NCI-H82 (cell line): ENCODE measurements at places on chromosomes 4 and X.
A peak's percentile ranks its signal among the peaks of the same experiment; 100 is the strongest.

GRCh38 chr4:101862595-101862994, 72.1 kb downstream of the BANK1 start:
- no peak for DNase-seq

GRCh38 chrX:110414679-110415439, 56.2 kb downstream of the RTL9 start:
- no peak for DNase-seq

DNA sequence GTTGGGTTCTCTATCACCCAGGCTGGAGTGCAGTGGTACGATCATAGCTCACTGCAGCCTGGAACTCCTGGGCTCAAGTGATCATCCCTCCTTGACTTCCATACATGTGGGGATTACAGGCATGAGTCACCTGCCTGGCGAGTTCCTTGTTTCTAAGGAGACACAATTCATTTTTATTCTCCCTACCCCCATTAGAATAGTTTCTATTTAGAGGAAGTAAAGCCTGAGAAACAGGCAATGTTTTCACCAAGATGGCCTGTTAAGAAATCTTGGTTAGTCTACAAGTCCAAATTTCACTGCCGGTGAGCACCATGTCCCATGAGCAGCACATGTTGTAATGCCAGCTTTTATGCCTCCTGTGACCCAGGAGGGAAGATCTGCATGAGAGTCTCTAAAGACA, 5.7 kb downstream of the CYBB start:
- no peak for DNase-seq

DNA sequence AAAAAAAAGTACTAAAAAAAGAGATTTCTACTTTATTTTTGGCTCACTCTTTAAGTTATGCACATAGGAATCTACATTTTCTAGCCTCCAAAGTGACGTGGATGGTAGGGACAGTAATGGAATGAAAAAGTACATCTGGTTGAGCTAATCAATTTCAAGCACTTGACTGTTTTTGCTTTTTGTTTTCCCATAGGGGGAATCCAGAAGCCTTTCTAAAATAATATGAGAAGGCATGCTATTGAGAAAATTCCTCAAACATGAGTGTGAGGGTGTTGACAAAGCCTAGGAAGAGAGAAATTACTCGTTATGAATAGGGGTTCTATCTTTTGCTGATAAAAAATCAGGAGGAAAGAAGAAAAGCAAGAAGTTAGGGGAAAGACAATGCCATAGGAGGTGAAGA, 242.5 kb upstream of the PUDP start:
- DNase-seq, result no peak

DNA sequence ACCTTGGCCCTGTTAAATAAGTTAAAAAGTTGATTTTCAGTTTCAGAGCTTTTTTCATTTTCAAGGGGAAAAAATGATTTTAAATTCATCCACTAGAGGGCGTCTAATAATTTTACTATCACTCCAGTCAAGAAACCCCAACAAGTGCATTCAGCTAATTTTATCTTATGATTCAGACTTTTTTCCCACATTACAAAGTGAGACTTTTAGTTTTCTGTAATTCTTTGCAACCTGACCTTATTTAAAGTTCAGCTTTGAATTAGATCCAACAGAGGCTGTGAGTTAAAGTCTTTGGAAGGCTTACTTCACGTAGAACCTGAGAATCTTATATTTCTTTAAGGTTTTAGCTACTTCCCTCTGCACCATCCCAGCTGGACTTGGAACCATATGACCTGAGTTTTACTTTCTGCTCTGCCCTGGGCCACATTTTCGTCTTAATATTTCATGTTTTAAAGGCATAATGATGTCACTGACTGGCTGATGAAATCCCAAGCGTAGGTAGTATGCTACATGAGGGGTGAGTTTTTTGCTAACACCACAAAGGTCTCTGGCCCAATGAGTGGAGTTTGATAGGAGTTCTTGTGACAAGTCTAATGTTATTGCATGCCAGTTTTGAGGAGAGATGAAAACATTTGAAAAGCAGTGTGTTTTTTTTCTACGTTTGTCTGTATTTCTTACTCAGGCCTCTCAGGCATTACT, 7.2 kb downstream of the GNRHR start:
- DNase-seq, result peak; percentile 49

- peak; percentile 98 for DNase-seq
These were observed 37.0 kb downstream of the FNIP2 start for GRCh38 chr4:158805635-158806471.

- DNase-seq, result no peak
These were observed 248.0 kb downstream of the INPP4B start for GRCh38 chr4:142598132-142598531.

- no peak for DNase-seq
These were observed 19.1 kb upstream of the PDS5A start for GRCh38 chr4:39996811-39997210.

GRCh38 chr4:144985531-144985930, 112.5 kb downstream of the ANAPC10 start:
- DNase-seq, result no peak

DNA sequence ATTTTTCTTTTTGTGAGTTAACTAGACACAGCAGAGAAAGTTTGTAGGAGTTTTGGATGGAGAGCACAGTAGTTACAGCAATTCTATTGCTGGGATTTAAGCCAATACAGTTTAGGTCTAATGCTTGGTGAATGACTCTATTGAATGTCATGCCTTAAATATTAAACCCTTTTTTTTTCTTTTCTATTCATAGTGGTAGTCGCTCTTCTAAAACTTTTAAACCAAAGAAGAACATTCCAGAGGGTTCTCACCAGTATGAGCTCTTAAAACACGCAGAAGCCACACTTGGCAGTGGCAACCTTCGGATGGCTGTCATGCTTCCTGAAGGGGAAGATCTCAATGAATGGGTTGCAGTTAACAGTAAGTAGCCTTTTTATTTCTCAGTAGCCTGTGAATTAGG, 34.8 kb upstream of the DCK start:
- DNase-seq, result no peak

DNA sequence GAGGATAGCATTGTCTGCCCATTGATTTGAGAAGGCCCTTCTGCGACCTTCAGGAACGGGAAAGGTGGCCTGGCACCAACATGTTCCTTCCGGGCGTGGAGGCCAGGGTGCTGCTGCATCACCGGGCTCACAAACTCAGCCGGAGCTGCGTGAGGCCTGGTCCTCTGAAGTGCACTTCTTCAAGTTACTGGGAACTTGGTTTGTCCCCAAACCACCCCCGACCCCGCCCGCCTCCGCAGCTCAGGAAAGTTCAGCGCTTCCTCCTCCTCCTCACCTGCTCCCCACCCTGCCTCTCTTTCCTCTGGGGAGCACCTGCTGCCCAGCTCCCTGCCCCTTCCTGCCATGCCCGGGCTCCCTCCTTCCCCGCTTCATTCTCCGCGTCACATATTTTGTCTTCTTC, 116.0 kb upstream of the LRPAP1 start:
- no peak for DNase-seq

- no peak for DNase-seq
These were observed 97.3 kb upstream of the SPRY1 start for GRCh38 chr4:123299212-123299691.

DNA sequence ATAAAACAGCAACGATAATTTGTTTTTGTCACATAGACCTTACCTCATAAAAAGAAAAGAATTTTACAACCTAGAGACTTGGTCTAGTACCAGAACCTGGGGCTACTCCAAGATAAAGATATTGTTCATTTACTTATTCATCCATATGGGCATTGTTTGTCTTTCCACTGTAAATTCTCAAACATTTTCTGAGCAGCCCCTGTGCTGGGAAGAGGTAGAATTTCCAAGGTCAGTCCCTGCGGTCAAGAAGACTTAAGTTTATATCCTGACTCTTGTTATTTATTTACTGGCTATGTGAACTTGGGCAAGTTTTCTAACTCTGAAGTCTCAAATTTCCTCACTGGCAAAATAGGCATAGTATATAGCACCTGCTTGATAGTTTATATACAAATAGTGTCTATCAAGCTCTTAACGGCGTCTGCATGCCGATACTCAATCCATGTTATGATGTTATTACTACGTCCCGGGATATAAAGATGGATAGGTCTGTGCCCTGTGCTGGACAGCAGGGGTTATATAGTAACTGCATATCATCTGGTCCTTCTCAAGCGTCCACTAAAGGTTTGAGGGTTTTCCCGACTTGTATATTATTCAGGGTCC, 222.1 kb upstream of the TAPT1 start:
- no peak for DNase-seq

DNA sequence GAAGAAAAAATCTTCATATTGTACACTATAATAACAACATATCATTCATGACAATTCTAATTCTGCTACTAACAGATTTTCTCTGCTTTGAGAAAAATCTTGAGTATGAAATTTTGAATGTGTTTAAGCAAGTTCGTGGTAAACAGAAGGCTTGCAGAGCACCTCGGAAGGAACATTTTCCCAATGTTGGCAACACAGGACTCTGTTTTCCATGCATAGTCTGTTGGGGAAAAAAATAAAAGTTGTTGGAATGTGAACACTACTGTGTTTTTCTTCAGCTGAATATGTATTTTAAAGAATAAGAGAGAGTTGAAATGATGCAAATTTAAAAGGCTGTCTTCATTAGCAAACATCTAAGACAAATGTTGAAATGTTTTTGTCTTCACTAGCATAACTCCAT, 54.7 kb upstream of the ANXA10 start:
- DNase-seq, result no peak

- DNase-seq, result no peak
These were observed 55.3 kb upstream of the TMPRSS11F start for GRCh38 chr4:68184923-68185322.

DNA sequence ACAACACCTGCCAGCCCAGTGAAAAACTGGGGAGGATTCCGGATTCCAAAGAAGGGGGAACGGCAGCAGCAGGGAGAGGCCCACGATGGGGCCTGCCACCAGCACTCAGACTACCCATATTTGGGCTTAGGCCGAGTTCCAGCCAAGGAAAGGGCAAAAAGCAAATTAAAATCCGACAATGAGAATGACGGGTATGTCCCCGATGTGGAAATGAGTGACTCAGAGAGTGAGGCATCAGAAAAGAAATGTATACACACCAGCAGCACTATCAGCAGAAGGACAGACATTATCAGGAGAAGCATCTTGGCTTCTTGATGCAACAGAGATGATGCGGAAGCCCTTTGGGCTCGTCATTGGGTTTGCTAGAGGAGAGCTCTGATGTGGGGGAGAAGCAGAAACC, 62.4 kb downstream of the JADE1 start:
- no peak for DNase-seq

- DNase-seq, result no peak
These were observed 2.1 kb downstream of the MPC1L start for GRCh38 chrX:40625294-40625693.

- DNase-seq, result no peak
These were observed 910.4 kb upstream of the PCDH10 start for GRCh38 chr4:132238697-132239096.

DNA sequence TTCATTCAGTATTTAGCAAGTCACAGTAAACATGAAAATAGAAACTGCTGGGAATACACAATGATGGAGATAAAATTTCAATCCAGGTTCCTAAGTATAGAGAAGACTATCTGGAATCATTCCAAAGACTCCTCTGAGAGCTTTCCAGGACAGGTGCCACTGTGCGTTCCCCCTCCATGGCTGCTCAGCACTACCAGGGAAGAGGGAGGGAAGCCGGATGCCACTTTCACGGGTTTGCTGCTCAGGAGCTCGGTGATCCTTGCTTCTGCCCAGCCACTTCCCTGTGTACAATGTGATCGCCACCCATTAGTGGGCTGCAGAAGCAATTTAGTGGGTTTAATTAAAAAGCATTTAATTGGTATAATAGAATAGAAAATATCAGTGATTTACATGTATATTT, 94.5 kb downstream of the FNIP2 start:
- DNase-seq, result no peak

DNA sequence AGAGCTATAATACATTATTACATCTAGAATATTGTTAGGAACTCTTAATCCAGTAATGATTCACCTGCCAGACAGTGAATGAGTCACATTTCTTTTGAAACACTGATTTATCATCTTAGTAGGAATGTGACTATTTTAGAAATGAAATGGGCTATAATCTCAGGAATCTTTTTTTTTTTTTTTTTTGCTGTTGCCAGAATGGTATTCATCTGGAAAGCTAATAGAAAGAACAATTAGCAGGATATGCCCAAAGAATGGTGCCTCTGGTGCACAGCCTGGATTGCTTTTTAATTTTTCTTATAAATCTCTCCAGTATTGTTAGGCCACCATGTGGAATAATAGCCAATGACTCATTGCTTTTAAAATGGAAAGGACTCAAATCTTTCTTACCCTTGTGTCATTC, 181.1 kb upstream of the SMIM31 start:
- DNase-seq, result no peak

DNA sequence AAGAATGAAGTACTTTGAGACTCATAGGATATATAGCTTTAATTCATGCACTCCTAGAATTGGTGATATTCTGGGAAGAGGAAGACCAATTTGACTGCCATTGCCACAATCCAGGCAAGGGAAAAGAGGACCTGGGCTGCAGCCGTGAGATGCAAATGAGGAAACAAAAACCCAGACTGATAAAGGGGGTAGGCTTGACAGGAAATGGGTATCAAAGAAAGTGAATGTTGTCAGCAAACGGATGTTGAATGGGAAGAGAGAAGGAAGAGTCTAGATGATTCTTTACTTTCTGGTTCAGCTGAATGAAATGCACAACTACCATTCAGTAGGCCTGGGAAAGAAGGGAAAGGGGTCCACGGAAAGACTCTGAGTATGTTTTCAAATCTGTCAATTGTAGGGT, 17.1 kb upstream of the ARHGEF6 start:
- no peak for DNase-seq

GRCh38 chr4:107774681-107775080, 50.1 kb upstream of the SGMS2 start:
- no peak for DNase-seq

DNA sequence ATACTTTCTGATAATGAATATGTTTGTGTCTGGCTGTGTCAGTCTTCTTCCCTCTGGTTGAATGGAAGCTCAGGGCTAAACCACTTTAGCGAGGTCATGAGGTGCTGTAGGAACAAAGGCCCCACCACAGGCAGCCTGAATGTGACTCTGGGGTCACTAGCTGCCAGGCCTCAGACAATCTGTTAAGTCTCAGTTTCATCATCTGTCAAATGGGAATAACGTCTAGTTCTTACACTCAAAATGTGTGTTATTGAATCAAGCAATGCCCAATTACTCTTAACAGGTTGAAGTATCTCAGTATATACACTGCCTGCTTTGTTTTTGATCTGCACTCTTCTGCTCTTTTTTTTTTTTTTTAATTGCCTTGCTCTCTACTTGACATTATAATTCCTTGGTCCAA, 148.6 kb downstream of the STK32B start:
- no peak for DNase-seq

DNA sequence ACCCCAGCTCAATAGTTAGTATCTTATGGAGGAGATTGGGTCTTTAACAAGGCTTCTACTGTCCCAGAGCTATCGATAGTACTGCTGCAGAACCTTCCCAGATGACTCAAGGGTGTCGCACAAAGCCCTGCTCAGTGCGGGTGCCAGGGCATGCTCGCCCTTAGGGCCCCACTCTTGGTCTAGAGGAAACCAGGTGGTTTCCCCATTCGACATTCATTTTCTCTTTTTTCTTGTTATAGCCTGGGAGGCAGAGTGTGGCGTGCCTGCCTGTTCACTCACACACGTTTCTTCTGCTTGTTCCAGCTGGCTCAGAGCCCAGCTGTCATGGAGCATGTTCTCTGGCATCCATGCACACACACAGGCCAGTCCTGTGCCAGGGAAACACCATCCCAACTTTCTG, 144.5 kb downstream of the SMIM20 start:
- no peak for DNase-seq

GRCh38 chrX:10725071-10725470, 104.7 kb upstream of the MID1 start:
- no peak for DNase-seq
